ENCODE measurements at places on chromosomes 3 and 15. TPM values are rescaled to one million over a fixed set of nuclear protein-coding genes. Genes with fewer than 3 reads are reported as not detected.

DNA sequence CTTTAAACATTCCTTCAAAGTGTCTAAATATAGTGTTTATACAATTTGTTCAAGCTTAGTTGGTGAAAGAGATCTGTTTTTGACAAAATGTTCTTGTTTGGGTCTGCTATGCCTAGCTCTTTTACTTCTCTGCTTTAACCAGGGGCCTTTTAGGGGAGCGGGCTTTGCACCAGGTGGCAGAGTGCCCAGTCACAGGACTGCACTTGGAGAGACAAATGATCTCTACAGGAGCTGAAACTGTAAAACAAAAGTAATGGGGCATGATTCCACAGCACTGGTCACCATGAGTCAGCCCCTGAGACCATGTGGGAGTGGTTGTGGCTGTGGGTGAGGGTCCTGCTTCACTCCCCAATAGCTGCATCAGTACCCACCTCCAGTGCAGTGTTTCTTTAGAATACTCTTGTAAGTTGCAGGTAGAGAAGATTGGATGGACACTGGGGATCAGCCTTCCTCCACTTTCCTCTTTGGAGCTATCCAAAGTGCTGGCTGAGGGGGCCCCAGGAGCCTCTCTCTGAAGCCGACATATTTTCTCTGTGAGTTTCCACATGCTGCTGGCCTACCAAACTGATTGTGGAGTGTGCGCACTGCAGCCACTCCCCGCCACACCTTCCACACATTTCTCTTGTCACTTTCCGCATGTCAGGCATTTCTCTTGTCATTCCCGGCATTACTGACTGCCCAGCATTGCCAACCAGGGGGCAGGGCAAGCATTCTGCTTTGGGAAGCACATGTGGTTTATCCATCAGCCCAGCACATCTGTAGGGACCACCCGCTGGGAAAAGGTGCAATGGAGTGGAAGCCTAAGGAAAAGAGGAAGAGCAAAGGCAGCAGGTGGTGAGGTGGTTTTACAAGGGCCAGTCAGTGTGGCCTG, 110.0 kb downstream of the EPHB1 start:
- DNase-seq, result no peak

GRCh38 chr3:26237036-26237682, 385.4 kb upstream of the LRRC3B start:
- DNase-seq, result no peak

DNA sequence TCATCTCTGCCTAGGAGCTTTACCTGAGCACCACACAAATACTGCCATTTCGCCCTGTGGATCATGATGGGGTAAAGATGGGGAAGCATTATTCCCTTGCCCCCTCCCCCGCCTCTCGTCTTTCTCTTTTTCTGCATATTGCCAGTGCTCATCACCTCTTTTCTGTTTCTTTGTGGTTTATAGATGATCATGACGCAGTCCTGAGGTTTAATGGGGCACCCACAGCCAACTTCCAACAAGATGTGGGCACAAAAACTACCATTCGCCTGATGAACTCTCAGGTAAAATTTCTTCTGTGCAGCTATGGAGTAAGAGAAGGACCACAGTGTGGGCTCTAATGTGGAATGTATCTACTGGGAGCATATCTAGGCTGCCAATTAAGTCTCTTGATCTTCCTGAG, 88.2 kb downstream of the RPL39L start:
- no peak for DNase-seq

DNA sequence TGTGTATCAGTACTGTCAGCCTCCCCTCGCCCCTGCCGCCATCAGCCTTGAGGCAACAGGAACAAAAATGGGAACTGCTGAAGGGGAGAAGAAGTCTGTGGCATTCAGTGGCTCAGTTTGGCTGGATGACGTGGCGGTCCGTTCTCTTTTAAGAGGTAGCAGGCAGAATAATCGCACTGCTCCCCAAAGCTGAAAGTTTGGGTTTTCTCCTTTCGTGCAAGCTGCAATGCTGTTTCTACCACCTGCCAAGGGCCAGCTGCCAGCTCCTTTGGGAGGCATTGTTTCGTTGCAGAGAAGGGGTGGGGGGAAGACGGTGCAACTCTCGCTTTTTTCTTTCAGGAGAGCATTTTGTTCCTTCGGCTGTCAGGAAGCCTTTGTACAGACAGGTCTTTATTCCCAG, 369.6 kb upstream of the RORA start:
- no peak for DNase-seq

- DNase-seq, result no peak
These were observed 41.0 kb upstream of the CGNL1 start for GRCh38 chr15:57335293-57335715.

DNA sequence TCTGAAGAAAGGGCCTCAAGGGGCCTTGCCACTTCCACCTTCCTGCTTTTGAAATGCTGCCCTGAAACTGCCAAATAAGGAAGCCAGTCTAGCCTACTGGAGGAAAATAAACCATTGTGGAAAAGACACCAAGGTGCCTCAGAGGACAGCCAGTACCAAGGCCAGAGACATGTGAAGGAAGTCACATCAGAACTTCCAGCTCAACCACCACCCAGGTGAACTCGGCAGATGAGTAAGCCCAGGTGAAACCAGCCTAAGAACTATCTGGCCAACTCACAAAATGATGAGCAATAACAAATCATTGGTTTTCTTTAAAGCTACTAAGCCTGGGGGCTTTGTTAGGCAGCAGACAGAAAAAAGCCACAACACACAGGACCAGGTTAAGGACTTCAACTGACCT, 103.0 kb downstream of the MAGI1 start:
- DNase-seq, result no peak

- no peak for DNase-seq
These were observed 21.4 kb upstream of the PPARG start for GRCh38 chr3:12267376-12268030.

- DNase-seq, result no peak
These were observed 33.3 kb downstream of the TLE3 start for GRCh38 chr15:70064441-70064840.

DNA sequence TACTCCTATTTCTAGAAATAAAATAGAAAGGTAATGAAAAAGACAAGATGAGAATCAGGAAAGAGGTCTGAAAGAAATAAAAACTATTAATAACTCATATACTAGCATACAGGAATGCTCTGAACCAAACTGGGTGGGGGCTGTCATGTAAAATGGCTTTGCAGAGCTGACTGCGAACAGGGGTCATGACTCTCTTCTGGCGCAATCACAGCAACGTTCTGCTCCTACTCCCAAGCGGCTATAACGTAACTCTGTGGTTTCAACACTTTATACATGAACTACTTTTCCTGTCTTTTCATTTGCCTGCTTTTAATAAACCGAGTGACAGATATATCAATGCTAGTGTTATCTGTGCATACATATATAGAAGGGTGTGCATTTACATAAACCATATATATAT, 116.7 kb downstream of the DLG1 start:
- DNase-seq, result no peak

- DNase-seq, result no peak
These were observed 5.9 kb upstream of the GRAMD2A start for GRCh38 chr15:72203507-72203837.

DNA sequence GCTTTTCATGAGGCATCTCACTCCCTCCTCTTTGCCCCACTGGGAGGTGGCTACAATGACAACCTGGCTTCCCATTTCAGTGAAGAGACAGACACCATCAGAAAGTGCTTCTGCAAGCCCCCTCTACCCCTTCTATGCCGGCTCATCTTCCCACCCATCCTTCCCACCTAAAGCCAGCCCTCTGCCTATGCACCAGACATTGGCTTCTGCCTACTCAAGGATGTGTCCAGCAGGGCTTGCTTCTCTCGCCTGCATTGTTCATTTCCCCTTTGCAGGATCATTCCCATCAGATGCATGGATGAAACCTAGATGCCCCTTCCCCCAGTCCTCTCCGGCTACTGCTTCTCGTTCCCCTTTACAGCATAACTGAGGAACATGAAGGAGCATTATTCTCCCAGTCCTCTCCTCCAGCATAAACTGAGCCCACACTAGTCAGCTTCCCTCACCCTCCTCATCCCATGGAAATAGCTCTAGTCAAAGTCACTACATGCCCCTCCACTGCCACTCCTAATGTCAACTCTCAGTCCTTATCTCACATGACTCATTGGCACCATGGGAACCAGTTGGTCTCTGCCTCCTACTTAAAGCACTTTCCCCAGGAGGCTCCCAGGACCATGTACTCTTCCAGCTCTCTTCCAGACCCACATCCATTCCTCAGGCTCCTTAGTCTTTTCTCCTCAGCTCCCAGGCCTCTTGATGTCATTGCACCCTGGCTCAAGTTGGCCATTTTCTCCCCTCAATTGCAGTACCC, 47.9 kb downstream of the TM2D3 start:
- no peak for DNase-seq

DNA sequence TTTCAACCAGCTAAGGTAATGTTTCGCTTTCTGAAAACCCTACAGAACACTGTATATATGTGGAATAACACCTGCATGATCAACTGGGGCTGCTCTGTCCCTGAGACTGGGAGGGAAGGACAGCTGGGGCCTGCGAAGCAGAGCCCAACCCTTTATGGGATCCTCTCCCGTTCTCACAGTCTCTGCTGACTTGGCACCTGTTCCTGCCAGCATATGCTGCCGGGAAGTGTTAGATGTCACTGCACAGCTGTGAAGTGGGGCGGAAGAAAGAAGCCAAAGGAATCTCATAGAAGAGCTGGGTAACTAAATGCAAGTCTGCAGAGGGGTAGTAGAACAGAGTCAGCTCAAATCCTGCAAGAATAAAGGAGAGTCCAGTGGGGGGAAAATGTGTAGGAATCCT, 29.6 kb downstream of the LRRC3B start:
- no peak for DNase-seq

DNA sequence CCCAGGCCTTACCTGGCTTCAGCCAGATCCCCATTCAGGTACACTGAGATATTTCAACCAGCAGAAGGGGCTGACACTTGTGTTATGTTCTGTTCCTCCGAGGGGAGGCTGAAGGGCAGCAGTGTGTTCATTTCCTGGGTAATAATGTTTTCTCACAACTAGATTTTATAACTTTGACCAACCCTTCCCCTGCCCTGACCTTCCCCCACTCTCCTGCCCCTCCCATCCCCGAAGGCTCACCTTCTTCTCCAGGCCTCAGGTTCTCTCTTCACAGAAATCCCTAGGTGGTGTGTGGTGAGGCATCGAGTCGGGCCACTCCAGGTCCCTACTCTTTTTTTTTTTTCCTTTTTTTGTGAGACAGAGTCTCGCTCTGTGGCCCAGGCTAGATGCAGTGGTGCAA, 34.6 kb downstream of the EPHB3 start:
- DNase-seq, result no peak

The ATP13A4 gene
- total RNA-seq, result 0.22 TPM

The SLC9C1 gene
- not detected for total RNA-seq

The MOBP gene
- not detected for total RNA-seq

The B3GALNT1 gene
- total RNA-seq, result 17.3 TPM

The KNG1 gene
- not detected for total RNA-seq

The LRTM1 gene
- total RNA-seq, result not detected

The DUOXA2 gene
- total RNA-seq, result not detected

All from PC-9 (cell line).